ENCODE measurements at places on chromosomes 2 and 18.

DNA sequence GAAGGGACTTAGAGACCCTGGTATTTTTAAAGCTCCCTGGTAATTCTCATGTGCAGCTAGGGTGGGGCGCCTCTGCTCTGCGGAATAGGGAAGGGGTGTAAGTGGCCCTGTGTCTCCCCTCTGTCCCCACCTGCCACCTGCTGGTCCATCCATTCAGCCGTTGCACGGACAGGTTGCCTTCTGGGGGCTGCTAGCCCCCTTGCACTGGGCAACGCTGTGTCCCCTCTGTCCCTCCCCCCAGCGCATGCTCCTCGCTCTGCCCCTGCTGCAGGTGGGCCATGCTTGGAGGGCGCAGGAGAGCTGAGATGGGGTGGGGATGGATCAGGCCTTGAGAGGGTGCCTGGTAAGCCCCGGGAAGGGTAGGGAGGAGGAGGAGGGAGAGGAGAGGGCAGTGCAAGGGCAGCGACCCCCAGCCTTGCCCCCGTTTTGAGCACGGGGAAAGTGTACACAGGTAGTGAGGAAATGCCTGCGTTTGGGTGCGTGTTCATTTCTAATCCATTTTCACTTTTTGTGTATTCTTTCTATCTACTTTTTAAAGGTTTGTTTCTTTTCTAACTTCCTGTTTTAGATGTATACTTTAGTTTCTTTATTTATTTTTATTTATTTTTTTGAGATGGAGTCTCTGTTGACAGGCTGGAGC, 23.9 kb downstream of the RRM2 start:
- DNase-seq: no peak

- no peak for DNase-seq
Observed at GRCh38 chr2:113879457-113879856, 10.4 kb upstream of the ACTR3 start.

DNA sequence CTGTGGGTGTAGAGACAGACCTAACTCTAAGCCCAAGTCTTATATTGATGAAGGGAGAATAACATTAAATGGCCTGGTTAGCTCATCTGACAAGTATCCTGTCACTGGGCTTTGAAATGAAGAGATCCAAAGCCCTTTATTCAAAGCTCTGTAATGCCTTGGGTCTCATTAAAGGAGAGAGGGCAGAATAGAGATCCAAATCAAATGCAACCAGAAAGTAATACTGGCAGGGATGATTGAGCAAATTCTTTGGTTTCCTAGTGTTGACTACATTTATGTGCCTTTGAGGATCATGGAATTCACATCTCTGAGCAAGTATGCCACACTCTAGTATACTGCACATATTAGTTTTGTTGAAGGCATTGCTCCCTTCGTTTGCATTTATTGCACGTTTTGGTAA, 147.9 kb upstream of the CAVIN2 start:
- no peak for DNase-seq

GRCh38 chr18:77369644-77370043, 120.0 kb downstream of the GALR1 start:
- no peak for DNase-seq

DNA sequence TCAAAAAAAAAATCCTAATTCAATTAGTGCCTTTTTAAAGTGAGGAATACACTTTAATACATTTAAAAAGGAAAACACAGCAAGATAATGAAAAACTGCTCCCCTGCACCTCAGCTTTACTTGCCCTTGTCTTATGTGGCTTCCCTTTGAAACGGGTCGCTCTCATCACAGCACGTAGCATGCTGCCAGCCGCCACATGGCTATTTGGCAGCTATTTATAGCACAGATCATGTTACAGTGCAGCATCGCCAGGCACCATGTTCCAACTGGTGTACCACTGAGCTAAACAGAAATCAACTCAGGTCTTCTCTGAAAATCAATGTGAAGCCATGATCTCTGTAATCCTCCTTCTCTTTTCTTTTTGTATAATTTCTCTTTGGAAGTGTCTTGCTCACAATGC, 65.1 kb downstream of the TMEM182 start:
- no peak for DNase-seq

DNA sequence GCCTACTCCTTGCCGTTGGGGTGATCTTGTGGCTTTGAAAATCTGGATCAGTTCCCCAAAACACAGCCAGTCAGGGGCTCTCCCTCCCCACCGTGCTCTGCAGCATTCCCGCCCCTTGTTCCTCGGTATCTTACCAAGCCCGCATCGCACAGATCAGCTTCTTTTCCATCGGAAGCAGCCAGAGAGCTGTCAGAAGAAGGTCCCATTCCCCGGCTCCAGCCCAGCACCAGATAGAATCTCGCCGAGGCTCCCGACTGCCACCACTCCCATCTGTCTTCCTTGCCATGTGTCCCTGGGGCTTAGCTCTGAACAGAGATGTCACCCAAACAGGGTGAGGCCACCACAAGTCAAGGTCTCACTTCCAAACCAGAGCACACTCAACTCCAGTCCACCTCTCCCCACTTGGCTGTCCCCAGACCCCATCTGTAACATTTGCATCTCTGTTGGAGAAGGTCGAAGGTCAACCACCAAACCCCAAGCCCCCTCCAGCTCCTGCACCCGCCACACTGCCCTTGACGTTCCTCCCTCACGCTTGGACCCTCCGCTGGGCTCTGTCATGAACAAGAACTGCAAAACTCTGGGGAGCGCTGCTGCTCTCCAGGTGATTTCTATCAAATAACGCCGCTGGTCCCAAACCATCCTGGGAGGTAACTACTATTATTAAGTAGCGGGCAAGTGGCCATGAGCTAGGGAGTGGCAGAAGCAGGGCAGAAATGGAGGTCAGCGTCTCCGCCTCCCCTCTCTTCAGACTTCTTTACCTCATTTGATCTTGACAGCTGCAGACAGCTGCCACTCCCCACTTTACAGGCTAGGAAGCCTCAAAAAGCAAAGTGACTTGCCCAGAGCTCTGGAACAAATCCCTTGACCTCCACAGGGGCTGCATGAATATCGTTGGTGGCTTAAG, 70.0 kb upstream of the TAF1B start:
- DNase-seq: no peak

DNA sequence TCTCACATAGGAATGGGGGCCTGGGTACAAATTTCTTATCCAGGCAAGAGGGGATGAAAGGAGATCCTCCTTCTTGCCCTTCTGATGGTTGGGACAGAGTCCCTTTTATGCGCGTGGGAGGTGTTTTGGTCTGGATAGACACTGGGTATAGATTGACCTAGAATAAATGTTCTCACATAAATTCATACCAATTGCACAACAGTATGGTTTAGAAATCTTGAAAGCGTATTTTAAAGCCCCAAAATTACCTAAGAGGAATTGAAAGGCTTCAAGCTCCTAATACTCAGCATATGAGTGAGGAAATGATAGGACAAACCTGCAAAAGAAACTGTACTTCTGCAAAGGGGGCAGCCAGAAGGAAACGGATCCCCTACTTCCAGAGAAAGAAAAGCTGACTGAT, 2.6 kb upstream of the BCL2 start:
- DNase-seq: no peak

- DNase-seq: no peak
Observed at GRCh38 chr18:36360256-36360909, 62.9 kb downstream of the FHOD3 start.

DNA sequence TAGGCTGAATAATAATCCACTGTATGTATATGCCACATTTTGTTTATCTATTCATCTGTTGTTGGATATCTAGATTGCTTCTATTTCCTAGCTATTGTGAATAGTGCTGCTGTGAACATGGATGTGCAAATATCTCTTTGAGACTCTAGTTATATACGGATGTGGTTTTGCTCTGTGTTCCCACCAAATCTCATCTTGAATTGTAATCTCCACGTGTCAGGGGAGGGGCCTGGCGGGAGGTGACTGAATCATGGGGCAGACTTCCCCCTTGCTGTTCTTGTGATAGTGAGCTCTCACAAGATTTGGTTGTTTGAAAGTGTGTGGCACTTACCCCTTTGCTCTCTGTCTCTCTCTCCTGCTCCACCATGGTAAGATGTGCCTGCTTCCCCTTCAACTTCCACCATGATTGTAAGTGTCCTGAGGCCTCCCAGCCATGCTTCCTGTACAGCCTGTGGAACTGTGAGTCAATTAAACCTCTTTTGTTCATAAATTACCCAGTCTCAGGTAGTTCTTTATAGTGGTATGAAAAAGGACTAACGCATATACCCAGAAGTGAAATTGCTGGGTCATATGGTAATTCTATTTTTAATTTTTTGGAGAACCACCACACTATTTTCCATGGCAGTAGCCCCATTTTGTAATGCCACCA, 86.1 kb upstream of the UPP2 start:
- no peak for DNase-seq

GRCh38 chr2:195716466-195716865, 59.4 kb downstream of the SLC39A10 start:
- no peak for DNase-seq

GRCh38 chr2:30981096-30981495, 157.1 kb downstream of the GALNT14 start:
- DNase-seq: no peak

GRCh38 chr2:10761591-10761990, 40.2 kb downstream of the ATP6V1C2 start:
- no peak for DNase-seq

DNA sequence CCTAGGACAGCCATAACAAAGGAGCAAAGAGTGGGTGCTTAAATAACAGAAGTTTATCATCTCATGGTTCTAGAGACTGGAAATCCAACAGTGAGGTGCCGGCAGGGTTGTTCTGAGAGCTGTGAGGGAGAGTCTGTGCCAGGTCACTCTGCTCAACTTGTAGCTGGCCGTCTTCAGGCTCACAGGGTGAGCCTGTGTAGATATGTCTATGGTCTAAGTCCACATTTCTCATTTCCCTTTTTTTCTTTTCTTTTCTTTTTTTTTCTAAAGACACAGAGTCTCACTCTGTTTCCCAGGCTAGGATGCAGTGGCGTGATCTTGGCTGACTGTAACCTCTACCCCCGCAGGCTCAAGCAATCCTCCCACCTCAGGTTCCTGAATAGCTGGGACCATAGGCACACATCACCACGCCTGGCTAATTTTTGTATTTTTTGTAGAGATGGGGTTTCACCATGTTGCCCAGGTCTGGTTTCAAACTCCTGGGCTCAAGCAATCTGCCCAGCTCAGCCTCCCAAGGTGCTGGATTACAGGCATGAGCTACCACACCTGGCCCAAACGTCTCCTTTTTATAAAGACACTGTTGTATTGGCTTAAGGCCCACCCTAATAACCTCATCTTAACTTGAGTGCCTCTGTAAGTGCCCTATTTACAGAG, 142.2 kb downstream of the SP3 start:
- no peak for DNase-seq

GRCh38 chr2:189213250-189213649, 33.7 kb upstream of the COL5A2 start:
- no peak for DNase-seq

GRCh38 chr2:239752951-239753350, 272.2 kb downstream of the NDUFA10 start:
- DNase-seq: no peak

DNA sequence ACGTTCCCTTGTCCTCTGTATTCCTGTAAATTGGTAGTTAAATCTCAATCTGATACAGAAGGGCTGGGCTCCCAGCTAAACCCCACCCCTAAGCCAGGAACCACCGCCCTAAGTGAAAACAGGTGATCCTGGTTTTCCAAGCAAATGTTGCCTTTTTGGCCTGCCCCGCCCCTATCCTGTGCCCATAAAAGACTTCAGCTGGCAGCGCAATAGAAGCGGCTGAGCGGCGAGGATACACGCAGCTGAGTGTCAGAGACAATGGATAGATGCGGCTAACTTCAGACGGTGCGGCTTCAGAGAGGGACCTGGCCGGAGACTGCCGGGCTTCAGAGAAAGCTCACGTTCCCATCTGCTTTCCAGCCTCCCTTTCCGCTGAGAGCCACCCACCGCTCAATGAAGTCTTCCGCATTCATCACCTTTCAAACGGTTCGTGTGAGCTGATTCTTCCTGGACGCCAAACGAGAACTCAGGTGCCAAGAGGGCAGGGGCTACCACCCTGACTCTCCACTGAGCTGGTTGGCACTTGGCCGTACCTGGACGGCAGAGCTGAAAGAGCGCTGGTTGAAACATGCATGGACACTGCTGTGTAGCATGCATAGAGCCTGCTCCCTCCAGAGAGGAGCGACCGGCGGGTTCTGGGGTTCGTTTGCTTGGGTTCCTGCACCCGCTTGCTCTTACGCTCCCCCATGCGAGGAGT, 49.5 kb upstream of the POLE4 start:
- no peak for DNase-seq

- DNase-seq: no peak
Observed at GRCh38 chr2:86747711-86748639, 27.9 kb downstream of the RMND5A start.

GRCh38 chr2:235534678-235535422, 41.0 kb downstream of the AGAP1 start:
- DNase-seq: no peak

GRCh38 chr2:152587187-152587947, 129.9 kb downstream of the PRPF40A start:
- no peak for DNase-seq

DNA sequence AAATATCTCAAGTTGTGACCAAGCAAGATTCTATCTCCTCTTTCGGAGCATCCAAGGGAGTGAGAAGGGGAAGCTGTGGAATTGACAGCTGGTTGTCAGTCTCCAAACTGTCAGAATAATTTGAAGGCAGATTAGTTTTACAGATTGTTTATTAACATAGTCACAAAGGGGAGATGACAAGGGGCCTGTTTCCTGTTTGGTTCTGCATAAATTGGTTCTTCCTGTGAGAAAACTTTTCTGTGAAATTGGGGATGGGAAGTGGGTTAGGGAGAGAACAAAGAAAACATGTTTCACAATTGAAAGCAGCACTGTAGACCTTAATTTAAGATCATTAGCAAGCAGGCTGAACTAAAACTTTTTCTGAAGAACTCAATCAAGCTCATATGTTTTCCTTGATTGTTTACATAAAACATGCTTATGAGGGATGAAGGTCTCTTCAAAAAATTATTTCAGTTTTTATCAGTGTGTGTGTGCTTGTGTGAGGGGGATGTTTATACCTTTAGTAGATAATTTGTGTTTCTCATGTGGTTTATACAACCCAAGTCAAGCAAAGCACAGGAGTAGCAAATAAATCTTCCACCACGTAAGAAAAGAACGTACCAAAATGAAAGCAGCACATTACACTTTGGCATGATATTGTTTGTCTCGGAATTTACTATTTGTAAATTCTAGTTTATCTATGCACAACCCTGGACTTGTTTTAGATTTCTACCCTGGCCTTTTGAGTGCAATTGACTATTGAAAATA, 604.9 kb upstream of the CDH2 start:
- no peak for DNase-seq

DNA sequence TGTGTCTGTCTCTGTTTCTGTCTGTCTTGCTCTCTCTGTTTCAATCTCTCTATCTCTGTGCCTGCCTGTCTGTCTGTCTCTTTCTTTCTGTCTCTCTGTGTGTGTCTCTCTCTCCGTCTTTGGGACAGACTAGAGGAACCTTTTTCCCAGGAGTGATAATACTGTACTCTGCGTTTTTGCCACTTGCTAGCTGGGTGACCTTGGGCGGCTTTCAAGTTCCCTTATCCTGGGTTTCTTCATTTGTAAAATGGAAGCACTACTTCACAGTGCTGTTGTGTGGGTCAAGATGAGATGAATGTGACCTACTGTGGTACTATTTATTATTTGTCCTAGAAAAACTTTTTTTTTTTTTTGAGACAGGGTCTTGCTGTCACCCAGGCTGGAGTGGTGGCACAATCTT, 42.4 kb downstream of the HPCAL1 start:
- DNase-seq: no peak

GRCh38 chr2:6474161-6475140, 391.3 kb downstream of the CMPK2 start:
- no peak for DNase-seq

All from stimulated activated CD4-positive, alpha-beta T cell treated with anti-CD3 and anti-CD28 coated beads, Interleukin-15, amount 100 ng/mL, for 48 hours (primary cell).